Right atrium auricular region (tissue), 2 donors: ENCODE measurements at places on chromosomes 13 and 19. TPM values are rescaled to one million over a fixed set of nuclear protein-coding genes. Genes with fewer than 3 reads are reported as not detected.

GRCh38 chr19:57648331-57649003, 15.5 kb downstream of the ZNF211 start:
- H3K27me3 ChIP-seq: no peaks in the 10 kb centered on the region
- no peak overlapping the region for H3K27ac ChIP-seq
- no peak for DNase-seq
- H3K4me1 ChIP-seq: no peaks in the 10 kb centered on the region
- no peak overlapping the region for H3K4me3 ChIP-seq

DNA sequence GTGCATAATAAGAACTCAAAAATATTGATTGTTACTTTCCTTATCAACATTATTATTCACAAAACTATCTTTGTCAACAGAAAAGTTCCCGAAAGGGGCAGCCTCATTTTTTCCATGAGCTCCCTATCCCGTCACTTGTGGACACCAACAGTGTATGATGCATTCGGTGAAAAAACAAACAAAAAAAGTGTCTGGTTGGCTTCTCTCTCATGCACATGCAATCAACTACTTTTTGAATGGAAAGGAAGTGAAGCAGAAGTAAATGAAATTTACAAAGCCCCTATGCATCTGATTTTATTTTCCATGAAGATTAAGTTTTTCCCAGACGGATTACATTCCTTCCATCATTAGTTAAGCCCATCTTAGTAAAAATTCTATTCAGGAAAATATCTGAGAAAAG, 526.9 kb downstream of the RFC3 start:
- H3K4me1 ChIP-seq: peaks cover 23% of the 10 kb centered on the region
- no peak for DNase-seq

DNA sequence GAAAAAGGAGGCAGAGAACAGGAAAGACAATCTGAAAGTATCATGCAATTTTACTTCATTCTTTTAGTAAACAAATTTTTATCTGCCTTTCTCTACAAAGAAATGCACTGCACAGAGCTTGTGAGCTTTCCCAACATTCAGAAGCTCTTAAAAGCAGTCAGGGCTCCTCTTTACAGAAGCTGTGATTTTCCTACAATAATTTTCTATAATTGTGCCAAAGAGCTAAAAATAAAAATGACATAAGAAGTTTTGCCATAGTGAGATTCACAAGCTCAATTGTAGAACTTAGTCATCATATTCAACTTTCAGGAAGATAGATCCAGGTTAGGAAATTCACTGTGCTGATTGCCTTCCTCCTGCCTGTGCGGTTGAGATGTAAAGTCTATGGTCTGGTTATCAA, 341.4 kb downstream of the PCDH9 start:
- no peak for DNase-seq
- no peak overlapping the region for H3K4me3 ChIP-seq
- no peaks in the 10 kb centered on the region for H3K27me3 ChIP-seq
- no peaks in the 10 kb centered on the region for H3K4me1 ChIP-seq
- H3K27ac ChIP-seq: no peak overlapping the region

GRCh38 chr13:99994638-99995020, 13.0 kb downstream of the ZIC2 start:
- DNase-seq: no peak
- no peaks in the 10 kb centered on the region for H3K36me3 ChIP-seq
- peaks cover 76% of the 10 kb centered on the region for H3K27me3 ChIP-seq

DNA sequence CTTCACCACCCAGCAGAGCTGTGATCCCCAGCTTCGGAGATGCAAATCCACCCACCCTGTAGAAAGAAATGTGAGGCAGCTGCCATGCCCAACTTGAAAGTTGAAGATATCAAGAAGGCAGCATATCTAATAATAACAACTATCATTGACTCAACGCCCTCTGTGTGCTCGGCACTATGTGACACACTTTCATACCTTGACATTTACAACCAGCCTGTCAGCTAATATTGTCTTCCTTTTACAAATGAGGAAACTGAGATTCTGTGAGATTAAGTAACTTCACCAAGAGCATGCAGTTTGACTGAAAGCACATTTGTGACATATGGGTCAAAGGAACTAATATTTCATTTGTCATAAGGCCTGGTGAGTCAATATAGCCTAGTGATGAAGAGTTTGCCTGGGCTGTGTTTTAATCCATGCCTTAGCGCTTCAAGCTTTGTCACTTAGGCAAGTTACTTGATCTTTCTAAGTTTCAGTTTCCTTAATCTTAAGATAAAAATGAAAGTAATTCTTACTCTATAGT, 137.0 kb downstream of the FLT1 start:
- no peak overlapping the region for H3K4me3 ChIP-seq
- no peaks in the 10 kb centered on the region for H3K36me3 ChIP-seq
- H3K4me1 ChIP-seq: peaks cover 24% of the 10 kb centered on the region
- no peaks in the 10 kb centered on the region for H3K27me3 ChIP-seq
- no peak for DNase-seq

- H3K27me3 ChIP-seq: no peaks in the 10 kb centered on the region
- no peaks in the 10 kb centered on the region for H3K4me1 ChIP-seq
- DNase-seq: no peak
- peak overlapping the region; percentile 16 for H3K27ac ChIP-seq
- no peaks in the 10 kb centered on the region for H3K36me3 ChIP-seq
Measured at GRCh38 chr19:38862321-38863059, 12.7 kb upstream of the HNRNPL start.

- no peak for DNase-seq
- H3K36me3 ChIP-seq: no peaks in the 10 kb centered on the region
- no peak overlapping the region for H3K27ac ChIP-seq
- H3K4me3 ChIP-seq: no peak overlapping the region
- H3K27me3 ChIP-seq: no peaks in the 10 kb centered on the region
Measured at GRCh38 chr13:99813336-99814095, 158.1 kb downstream of the ZIC5 start.

- DNase-seq: no peak
- H3K27ac ChIP-seq: no peak overlapping the region
- no peak overlapping the region for H3K4me3 ChIP-seq
Measured at GRCh38 chr19:33504058-33504444, 17.5 kb downstream of the PEPD start.

Gene ZNF708
- 6.3 TPM for total RNA-seq
